NCI-H2029 treated with DMSO at 0.1 percent for 48 hours (cell line): ENCODE measurements at places on chromosomes 1 and 21.

GRCh38 chr1:156912861-156913808, 7.3 kb upstream of the LRRC71 start:
- DNase-seq, result peak; percentile 82

- DNase-seq, result no peak
These were observed 241.0 kb upstream of the SGIP1 start for GRCh38 chr1:66292944-66293343.

DNA sequence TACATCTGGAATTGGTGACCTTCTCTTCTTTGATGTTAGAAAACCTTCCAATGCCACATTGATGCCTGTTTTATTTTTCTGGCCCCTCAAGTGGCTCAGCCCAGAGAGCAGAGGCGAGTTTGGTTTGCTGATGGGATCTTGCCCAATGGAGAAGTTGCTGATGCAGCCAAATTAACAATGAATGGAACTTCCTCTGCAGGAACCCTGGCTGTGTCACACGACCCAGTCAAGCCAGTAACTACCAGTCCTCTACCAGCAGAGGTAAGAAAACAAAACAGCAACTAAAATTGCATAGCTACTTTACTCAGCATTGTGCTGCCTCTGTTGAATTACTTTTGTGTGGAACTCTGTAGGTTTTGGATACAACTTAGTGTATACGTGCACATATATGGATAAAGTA, 97.6 kb downstream of the CC2D1B start:
- DNase-seq, result no peak

DNA sequence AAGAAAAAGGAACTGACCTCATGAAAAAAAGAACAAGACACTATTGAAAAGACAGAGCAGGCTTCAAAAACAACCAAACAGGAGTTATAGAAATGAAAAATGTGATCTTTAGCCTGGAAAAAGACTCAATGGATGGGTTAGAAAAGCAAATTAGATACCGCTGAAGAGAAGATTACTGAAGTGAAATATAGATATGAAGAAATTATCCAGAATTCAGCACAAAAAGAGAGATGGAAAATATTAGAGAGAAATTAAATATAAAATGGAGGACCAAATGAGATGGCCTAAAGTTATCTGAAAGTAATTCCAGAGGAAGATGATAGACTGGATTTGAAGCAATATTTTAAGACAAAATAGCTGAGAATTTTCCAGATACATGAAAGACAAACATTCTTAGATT, 63.0 kb downstream of the SLC37A1 start:
- no peak for DNase-seq

DNA sequence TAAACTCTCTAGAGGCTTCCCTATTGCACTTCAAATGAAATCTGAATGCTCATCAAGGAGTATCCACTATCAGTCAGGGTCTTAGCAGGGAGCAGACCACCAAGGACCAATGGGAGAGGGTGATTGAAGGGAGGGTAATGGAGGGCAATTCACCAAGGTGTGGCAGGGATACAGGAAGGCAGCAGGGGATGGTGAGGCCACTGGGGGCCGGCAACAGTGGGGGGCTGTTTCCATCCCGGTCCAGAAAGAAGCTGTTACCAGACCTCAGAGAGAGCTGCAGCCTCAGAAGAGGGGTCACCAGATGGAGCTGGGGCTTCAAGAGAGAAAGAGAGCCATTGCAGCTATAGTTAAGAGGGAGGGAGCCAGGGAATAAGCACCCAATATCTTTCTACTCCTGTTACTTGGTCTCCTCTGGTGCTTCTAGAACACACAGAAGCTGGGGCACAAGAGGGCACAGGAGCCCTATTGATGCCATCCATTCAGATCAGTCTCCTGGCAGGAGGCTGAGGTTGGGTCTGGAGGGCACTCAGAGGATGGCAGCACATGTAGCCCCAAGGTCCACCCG, 417.6 kb downstream of the PTPRU start:
- DNase-seq, result no peak
